ENCODE measurements at places on chromosomes 12 and 14.

GRCh38 chr14:101836135-101836534 lies 74.6 kb downstream of the PPP2R5C start:
- no peak for DNase-seq

GRCh38 chr14:71362282-71362681 lies 455.0 kb downstream of the PCNX1 start:
- DNase-seq = no peak

DNA sequence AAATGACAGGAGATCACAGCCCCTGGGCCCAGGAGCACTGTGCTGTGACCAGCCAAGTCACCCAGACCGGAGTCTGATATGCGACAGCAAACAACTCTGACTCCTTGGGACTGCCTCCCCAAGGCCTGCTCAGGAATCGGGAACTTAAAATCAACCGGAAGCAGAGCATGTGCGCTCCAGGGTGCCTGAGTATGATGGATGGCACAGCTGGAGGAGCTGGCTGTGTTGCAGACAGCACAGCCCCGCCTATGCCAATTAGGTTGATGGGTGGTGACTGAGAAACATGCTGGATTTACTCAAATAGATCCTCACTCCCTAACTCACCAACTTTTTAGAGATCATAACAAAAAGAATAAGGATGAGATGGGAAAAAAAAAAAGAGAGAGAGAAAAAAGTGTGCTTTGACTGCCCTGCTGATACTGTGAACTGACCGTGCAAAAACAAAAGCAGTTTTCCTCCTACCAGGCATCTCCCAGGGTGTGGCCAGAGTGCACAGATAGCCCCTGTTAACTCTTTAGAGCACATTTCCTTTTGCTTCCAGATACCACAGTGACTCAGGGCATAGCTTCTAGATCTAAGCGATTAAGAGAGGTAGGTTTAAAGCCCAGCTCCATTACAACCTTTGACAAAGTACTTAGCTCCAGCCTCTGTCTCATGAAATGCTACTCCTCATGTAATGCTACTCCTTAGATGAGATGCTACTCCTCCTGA lies 27.4 kb upstream of the STON2 start:
- no peak for DNase-seq

GRCh38 chr14:64238049-64238448 lies 56.1 kb downstream of the ESR2 start:
- no peak for DNase-seq

- no peak for DNase-seq
Observed at GRCh38 chr14:79044894-79045624, 874.9 kb downstream of the NRXN3 start.

GRCh38 chr14:22178333-22178839 lies 410.6 kb downstream of the DAD1 start:
- DNase-seq = peak; percentile 19

- DNase-seq = no peak
Observed at GRCh38 chr12:89129167-89129870, 223.0 kb downstream of the DUSP6 start.

DNA sequence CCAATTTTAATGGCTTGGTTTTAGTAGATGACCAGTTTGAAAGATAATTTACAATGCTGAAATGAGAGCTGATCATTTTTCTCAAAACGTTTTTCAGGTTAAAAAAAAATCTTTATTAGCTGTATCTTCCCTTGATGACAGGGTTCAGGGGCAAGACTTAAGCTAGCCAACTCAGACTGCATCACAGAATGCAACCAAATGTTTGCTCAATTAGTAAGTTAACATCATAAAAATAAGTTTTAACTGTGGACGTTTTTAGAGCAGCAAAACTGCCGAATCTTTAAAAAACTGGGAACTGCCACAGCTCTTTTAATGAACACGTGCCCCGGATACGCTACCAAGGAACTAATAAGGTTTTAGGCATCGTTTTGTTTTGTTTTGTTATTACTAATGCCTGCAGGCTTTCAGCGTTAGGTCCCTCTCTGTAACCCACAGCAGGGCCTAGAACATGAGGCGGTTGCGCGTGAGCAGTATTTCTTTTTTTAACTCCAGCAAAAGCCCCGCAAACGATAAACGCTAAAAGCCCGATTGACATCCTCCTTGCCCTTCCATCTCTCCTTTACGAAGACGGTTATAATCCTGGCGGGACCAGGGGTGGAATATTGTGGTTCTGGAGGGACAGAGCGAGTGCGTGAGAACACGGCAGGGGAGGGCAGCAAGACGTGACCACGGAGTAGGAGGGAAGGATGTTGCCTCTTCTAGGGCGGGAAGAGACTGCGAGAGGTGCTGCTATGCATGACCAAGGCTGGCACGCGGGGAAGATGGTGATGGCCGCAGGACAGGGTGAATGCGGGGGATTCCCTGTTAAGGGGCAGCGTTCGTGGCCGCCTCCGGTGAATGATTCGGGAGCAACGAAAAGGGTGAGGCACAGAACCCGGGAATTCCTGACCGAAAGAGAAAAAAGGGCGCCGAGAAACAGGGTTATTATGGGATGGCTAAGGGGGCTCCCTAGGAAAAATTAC lies 652 bp downstream of the SUPT16H start:
- peak; percentile 4 for DNase-seq

DNA sequence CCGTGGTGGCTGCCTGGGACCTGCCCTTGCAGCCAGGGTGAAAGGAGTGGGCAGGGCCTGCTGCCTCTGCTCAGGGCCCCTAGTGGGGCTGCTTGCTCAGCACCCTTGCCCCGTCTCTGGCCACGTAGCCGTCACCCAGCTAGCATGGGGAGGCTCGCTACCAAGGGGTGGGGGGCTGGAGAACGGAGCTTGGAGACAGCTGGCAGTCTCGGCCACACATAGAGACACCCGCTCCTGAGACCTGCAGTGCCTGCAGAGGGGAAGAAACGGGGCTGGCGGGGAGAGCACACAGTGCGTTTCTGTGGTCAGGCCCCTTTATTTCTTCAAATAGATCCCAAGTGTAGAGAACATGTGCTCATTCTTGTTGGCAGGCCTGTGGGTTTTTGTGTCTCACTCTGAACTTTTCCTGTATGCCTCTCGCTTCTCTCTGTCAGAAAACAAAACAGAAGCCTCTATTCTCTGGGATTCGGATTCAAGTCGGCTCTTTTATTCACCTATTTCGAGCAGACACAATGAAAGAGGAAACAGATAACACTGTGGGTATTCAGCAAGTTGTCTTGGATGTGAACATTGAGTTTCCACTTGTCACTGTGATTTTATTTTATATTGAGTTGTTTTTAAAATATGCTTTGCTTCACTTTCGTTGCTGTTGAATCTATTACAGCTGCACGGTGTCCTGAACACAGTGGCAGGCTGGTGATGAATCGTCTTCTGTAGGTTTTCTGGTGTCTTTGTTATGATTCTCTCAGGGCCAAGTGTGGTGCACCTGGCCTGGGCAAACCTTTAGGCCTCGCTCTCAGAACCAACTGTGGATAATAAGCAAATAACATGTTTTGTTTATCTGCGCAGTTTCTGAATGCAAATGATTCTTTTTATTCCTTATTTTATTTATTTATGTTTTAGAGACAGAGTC lies 26.5 kb downstream of the PACS2 start:
- no peak for DNase-seq

GRCh38 chr12:32522331-32523221 lies 123.2 kb downstream of the FGD4 start:
- DNase-seq = no peak

- DNase-seq = peak; percentile 19
Observed at GRCh38 chr12:56158926-56159461, 835 bp downstream of the MYL6 start.

- DNase-seq = peak; percentile 74
Observed at GRCh38 chr12:119989731-119990381, 820 bp downstream of the BICDL1 start.

DNA sequence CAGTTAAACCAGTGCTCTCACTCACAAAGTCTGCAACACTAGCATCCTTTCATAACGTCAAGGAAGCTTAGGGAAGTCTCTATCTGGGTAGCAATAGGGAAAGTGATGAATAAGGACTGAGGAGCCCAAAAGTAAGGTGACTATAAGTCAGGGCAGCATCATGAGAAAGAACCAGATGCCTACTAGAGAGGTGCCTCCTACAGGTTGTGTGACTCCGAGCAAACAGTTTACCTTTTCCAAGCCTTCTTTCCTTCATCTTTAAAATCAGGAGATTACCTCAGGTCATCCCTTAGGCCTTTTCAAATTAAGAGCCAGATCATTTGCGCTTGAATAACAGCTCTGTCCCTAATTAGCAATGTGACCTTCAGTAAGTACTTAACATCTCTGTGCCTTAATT lies 40.2 kb downstream of the RTN1 start:
- no peak for DNase-seq

GRCh38 chr12:13204428-13204827 lies 7.9 kb downstream of the EMP1 start:
- no peak for DNase-seq

DNA sequence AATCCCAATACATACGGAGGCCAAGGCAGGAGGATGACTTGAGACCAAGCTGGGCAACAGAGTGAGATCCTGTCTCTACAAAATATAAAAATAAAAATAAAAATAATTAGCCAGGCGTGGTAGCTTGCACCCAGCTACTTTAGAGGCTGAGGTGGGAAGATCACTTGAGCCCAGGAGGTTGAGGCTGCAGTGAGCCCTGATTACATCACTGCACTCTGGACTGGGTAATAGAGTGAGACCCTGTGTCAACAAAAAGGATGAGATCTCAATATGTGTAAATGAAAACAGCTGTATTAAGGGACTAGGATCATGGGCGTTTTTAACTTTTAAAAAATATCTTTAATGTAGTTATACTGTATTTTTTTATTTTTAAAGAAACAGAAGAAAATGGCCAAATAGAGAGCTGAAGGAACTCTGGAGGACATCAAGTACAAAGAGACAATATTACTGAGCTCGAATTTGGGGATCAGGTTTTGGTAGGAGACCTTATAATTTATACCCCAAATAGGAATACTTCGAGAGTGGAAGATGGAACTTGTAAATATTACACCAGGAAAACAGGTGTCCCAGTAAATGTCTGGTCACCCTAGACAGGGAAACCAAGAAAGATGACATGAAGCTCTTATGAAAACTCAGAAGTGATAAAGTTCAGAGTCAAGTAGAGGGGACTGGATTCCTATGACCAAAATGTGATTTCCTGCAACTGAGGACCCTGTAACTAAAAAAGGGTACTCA lies 13.1 kb downstream of the BATF start:
- DNase-seq = no peak

DNA sequence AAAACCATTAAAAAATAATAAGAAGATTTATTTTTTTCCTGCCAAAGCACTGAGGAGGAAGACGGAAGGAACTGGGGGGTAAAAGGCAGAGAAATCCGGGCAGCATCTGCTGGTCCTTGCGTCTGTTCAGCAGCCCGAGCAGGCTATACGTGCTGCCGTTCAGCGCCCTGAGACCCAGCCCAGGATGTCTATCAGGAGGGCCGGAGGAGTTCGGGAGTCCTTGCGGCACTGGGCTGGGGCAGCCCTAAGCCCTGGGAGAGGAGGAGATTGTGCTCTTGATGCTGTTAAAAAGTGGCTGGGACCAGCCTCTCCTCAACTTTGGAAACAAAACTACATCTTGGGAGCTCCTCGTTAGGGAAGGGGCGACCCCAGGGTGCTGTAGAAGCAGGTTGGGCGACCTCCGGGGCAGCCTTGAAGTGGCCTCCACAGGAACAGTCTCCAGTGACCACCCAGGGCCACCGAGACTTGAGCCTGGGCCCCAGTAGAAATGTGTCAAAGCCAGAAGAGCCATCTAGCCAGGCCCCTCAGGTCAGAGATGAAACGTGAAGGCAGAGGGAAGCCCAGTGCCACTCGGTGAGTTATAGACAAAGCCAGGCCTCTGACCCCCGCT lies 14.3 kb downstream of the PGF start:
- no peak for DNase-seq

DNA sequence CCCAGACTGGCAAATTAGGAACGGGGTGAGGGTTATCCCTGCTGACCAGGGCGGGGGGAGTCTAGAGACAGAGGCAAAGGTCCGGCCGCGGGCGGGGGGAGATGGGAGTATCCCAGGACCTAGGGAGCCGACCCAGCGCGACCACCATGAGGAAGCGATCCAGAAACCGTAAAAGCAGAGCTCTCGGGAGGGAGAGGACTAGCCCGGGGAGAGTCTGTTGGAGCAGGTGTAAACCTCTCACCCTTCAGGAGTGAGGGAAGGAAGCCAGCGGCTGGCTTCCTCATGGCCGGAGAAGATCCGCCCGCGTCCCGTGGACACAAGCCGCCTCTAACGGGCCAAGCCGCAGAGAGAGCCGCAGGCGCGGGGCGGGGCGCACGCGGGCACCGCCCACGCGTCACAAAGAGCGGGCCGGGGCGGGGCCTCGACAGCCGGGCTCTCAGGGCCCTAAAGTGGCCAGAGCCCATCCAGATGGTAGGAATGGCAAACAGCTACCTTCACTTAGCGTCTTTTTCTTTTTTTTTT lies at the start of gene ACRBP:
Gene ACRBP (minus strand): TSS at position 350 of the 522 bp plus-strand sequence. CDS start 66 bp downstream, at position 284.
- DNase-seq = no peak

DNA sequence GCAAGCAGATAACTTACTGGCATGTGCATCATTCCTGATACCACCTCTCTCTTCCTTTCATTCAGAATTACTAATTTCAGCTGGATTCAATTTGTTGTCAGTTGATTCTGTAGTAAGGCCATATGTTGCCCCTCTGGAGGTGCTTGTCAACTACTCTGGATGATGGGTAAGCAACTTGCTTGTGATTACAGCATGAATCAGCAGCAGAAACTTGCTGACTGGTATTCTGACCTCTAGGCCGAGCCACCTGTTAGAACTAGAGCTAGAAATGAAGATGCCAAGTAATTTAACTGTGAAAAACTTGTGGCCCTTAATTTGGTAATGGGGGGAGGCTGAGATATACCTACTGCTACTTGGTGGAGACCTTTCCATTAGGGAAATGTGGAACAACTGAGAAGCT lies 5.1 kb downstream of the RNF10 start:
- no peak for DNase-seq

DNA sequence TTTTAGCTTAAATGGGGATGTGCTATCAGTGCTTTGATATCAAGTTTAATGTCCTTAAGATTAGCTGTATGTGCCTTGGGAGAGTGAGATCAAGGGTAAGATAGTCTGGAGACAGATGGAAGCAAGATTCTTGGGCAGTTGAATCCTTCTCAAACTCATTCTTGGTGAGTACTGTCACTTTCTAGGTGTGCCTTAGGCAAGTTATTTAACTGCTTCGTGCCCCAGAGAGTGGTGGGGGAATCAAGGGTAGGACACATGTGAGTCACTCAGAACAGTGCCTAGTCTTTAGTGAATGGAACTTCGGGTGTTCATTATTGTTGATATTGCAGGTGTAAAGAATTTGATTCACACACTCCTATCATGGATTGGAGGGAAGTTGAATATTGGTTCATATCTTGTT lies 803.7 kb downstream of the DIO2 start:
- DNase-seq = no peak

DNA sequence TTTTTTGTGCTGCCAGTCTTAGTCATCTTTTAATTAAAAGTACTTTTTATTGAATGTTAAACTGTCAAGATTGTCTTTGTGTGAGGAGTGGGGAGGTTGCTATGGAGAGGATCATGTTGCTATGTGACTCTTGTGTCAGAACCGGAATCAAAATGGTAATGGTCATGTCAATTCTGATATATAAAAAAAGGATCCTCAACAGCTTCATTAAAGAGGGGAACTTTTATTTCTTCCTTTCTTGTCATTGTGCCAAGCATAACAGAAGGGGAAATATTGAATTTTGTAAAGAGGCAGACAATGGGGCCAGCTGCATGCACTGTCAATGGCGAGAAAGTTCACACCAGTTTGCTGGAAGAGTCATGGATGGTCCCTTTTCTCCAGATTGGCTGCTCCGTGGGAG lies 564.8 kb downstream of the VRK1 start:
- no peak for DNase-seq
